ENCODE measurements at places on chromosomes 7 and 10.

DNA sequence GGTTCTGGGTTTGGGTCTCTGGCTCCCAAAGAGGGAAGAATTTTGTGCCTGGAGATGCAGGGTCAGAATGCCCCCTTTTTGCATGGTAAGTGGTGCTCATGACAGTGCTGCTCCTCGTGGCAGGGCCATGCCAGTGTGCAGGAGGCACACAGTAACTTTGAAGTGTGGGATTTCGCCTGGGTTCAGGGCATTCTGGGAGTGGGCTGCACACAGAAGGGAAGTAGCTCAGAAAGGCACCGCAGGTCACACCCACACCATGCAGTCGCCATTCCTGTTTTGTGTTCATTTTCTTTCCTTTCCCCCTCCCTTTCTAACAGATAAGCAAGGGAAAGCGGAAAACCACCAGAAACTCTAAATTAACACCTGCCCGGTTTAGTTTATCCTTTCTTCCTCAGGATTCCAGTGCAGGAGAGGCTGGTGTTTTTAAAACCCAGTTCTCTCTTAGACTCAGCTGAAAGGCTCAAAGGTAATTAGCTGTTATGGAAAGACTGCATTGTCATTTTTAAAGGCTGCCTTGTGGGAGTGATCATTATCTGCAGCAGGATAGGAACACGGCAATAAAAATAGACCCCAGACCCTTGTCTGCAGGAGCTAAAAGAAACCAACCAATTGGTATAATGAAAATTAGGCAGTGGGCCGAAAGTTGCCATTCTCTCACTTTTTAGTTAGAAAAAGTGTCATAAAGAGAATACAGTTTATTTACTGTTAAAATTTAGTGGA is 50.2 kb downstream of the EEPD1 start:
- DNase-seq, result no peak

DNA sequence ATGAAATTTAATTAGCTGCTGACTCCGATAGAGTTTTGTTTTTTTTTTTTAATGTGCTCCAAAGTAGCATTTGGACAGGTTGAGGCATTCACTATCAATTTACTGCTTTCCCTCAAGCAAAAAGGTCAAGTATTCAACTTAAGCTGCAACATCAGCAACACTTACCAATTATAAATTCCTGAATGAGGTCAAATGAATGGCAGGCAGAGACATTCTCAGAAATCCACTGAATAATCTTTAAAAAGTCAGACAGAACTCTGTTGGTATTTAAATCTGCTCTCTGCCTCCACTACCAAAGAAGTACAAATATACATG is 62.8 kb downstream of the GSAP start:
- DNase-seq, result no peak

DNA sequence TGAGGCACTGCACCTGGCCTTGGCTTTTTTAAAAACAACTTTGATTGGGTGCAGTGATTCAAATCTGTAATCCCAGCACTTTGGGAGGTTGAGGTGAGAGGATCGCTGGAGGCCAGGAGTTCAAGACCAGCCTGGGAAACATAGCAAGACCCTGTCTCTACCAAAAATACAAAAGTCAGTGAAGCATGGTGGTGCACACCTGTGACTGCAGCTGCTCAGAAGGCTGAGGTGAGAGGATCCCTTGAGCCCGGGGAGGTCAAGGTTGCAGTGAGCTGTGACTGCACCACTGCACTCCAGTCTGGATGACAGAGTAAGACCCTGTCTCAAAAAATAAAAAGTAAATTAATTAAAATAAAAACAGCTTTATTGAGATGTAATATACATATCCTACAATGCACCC is 84.9 kb downstream of the NPTX2 start:
- DNase-seq, result no peak

GRCh38 chr10:34018129-34018528 is 683.7 kb upstream of the NRP1 start:
- no peak for DNase-seq

DNA sequence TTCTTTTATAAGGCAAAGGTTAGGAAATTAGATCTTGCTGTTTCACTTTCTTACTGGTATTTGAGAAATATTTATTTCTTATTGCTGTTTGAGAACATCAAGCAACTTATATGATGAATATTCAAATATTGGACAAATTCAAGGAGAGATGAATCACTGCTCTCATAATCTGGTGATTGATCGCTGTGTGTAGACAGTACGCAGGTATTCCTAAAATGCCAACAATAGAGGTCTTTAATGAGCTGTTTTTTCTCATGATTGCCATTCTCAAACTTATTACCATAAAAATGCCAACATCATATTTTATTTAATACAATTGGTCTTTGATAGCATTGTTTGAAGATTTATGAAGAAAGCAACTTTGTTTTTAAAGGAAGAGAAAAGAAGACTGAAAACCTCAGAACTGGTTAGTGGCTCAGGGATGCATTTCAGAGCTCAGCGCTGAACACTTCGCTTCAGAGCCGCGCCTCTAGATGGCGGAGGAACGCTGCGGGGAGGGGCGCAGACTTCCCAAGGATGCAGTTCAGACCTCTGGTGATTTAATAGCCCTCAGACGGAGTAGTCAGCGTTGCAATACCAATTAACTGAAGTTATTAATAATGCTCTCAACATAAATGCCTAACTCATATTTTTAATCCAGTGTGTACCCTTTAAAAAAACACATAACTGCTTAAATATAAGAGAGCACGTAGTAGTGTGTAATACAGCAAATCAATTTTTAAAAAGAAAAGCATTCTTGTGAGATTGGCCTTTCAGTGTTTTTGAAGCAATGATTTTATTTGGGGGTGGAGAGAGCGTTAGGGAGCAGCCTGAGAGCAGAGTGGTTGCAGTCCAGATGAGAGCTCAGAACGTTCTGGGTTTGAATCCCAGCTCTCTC is 38.5 kb upstream of the STEAP4 start:
- peak; percentile 39 for DNase-seq
